GF-D8 (cell line): ENCODE measurements at places on chromosomes 5 and 9.
A peak's percentile ranks its signal among the peaks of the same experiment; 100 is the strongest.

GRCh38 chr5:151896031-151896691 is 28.5 kb downstream of the GLRA1 start:
- DNase-seq: no peak

DNA sequence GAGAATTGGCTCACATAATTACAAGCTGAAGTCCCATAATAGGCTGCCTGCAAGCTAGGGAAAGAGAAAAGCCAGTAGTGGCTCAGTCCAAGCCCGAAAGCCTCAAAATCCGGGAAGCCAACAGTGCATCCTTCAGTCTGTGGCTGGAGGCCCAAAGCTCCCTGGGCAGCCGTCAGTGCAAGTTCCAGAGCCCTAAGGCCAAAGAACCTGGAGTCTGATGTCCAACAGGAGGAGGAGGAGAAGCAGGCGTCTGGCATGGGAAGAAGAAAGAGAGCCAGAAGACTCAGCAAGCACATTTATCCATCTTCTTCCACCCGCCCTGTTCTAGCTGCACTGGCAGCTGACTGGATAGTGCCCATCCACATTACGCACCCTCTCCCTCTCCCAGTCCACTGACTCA is 213.4 kb downstream of the GAS1 start:
- no peak for DNase-seq

DNA sequence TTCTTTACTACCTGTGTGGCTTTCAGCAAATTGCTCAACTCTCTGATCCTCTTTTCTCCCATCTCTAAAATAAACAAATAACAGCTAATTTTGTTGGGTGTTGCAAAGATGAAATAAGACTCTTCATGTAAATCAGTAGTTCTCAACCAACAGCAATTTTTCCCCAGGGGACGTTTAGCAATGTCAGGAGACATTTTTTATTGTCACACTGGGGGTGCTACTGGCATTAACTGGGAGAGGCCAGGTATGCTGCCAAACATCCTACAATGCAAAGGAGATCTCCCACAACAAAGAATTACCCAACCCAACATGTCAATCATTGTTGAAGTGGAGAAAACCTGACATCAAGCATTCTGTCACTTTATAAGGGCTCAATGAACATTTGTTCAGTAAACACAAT is 19.7 kb downstream of the ADRA1B start:
- no peak for DNase-seq

DNA sequence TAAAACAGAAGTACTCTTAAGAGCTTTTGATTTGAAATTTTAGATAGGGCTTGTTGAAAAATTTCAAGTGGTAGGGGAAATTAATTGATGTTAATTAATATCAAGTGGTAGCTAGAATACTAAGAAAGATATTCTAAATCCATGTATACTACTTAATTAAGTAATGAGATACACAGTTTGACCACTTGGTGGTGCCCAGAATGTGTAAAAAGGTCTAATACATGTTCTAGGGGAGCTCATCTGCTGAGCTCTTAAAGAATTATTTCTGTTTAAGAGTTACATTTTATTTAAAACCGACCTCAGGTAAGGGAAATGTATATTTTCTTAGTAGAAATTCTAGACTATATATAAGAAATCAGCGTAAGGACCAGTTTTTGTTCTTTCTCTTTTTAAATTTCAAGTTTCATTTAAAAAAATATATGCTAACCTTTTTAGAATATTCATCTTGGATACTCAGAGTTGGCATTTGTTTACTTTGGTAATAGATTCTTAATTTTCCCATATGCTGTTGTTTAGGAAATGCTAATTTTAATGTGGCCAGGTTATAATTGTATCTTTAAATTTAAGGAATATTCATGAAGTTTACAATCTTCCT is 61.5 kb downstream of the LNPEP start:
- peak; percentile 8 for DNase-seq

DNA sequence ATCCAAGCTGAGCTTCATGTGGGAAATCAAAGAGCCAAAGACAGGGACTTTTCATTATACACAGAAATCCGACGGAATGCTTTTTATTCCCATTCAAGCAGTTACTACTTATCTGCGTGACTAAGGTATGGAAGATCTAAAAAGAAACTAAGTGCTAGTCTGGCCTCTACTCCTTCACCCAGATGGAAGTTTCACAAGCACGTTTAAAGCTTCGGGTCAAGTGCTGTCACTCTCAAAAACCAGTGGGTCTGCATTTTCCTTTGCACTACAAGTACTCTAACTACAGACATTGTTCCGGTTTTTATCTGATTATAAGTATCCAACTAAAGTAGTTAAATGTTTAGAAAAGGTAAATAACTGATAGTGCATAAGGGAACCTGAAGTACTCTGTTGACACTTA is 13.7 kb upstream of the MTAP start:
- no peak for DNase-seq

DNA sequence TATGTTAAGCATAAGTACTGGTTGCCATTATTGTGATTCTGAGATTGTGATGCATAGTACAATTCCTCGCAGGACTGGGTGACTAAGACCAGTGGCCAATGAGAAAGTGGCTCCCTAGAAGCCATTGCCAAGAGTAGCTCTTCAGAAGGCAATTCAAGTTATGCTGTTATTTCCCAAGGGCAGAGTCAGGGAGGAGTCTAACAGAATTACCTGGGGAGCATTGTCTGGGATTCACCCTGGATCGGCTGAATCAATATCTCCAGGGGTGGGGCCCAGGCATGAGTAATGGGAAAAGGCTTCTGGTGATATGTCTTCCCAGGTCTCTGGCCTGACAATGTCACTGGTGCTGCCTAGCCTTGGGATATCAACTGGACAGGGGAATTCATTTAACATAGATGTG is 10.9 kb upstream of the ARHGEF28 start:
- DNase-seq: no peak

DNA sequence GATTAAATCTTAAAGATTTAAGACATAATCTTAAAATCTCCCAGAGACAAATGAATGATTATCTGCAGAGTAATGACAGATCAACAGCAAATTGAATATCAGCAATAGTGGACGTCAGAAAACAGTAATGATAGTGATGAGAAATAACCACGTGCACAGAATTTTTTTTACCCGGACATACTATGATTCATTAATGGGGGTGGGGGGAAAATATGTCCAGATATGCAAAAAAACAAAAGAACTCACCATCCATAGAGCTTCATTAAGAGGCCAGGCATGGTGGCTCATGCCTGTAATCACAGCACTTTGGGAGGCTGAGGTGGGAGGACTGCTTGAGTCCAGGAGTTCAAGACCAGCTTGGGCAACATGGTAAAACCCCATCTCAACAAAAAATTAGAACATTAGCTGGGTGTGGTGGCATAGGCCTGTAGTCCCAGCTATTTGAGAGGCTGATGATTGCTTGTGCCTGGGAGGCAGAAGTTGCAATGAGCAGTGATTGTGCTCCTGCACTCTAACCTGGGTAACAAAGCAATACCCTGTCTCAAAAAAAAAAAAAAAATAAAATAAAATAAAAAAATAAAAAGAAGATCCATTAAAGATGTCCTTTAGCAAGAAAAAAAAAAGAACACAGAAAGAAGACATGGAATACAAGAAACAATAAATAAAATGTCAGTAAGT is 30.9 kb upstream of the SHOC1 start:
- no peak for DNase-seq

GRCh38 chr5:132526290-132526973 is 16.9 kb downstream of the IL5 start:
- DNase-seq: no peak

GRCh38 chr5:122515709-122516431 is 203.8 kb downstream of the SNCAIP start:
- no peak for DNase-seq

DNA sequence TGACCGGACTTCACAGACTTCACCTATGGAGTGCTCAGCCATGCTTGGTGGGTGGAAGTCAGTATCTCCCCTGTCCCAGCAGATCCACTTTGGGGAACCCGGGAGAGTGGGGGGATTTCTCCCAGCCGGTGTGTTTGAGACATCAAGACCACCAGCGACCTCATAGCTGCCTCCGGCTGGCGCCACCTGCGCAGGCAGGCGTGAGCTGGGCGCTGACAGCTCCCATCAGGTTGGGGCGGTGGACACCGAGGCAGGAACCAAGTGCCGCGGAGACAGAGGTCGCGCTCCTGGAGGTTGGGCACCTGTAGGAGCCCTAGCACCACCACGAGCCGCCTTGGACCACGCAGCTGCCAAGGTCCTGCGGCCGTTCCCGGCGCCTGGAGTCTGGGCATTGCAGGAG is 124.0 kb upstream of the LARP1 start:
- no peak for DNase-seq

DNA sequence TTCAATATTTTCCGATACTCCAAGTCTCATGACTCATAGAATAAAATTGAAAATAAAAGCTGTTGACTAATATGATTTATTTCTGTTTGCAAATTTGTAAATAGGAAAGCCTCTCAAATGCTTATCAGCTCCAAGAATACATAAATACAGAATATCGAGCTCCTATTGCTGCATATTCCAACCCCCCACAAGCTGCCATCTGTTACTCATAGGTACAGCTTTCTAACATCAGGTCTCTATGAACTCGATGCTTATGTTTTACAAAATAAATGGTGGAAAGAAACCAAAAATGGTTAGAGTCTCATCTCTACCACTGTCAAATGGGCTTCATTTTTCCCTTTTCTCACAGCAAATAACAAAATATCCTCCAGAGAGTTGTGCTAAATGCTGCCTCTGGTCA is 631.6 kb upstream of the CDH18 start:
- no peak for DNase-seq

DNA sequence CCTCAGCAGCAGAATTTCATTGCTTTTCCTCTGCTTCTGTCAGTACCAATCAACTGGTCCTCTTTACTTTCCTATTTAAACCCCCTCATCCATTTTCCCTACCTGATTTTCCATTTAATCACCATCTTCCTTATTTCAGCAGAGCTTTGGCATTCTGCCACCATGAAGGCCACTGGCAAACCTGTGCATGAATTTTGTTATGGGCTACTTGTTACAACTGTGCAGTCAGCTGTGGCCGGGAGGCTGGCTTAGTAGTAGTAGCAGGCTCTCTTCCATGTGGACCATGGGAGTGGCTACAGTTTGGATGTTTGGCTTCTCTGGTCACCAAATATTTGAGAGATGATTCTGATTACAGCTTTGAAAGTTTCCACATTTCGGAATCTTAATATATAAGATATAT is 976.6 kb upstream of the SEMA6A start:
- DNase-seq: no peak

GRCh38 chr5:16673241-16674201 is 56.7 kb upstream of the RETREG1 start:
- DNase-seq: no peak

DNA sequence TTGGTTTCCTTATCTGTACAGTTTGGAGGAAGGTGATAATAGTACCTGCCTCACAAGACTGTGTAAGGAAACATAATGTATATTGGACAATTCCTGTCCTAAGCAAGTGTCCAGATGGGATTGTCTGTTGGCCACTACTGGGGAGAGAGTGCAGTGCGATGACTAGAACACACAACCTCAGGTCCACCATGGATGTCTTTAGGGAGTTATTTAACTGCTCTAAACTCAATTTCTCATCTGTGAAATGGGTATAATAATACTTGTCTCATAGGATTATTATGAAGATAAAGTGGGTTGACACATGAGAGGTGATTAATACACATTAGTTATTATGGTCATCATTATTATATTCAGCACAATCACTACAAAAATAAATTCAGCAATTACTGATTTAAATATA is 63.1 kb downstream of the CAST start:
- DNase-seq: no peak

DNA sequence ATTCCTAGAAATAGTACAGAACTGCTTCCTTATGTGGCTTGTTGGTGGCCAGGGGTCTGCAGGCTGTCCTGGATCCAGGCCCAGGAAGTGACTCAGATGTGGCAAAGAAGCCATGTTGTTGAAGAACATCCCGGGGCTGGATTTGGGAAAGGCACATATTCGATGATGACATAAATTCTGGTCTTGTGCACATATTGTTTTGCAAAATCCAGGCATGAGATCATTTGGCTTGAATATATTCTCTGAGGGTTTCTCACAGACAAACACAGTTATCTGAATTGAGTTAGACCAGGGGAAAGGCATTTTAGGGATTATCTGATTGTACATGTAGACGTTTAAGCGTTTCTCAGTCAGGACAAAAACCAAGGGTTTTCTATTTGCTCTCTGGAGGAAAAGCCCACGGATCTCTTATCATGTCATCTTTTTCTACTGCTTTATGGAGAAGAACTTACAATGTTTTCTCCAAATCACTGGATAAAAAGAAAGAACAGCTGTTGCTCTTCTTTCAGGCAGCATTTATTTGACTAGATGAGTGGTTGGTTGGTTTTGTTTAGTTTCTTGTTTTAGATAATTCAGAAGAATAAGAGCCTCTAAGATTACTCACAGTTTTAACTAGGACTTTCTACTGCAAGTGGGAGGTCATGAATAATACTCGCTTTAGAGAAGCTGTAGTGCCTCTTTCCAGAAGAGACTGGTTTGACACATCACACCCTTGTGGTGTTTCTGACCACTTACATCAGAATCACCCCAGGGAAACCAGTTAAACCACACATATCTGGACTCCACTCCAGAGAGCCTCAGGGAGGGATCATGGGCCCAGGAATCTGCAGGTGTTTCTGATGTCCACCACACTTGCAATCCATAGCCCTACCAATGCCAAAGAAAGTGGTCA is 29.5 kb upstream of the LHFPL2 start:
- DNase-seq: no peak

DNA sequence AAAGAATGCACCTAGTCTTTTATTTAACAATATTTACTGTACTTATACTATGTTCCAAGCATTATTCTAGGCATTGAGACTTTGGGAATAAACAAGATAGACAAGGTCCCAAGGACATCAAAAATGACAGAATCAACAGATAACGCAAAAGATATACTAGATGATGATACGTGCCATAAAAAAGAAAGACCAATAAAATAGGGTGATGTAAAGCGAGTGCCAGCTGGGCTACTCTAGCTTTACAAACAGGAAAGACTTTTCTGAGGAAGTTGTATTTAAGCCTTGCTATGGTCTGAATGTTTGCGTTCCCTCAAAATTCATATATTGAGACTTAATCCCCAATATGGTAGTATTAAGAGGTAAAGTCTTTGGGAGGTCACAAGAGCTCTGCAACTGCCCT is 310.2 kb upstream of the RGMB start:
- DNase-seq: no peak

DNA sequence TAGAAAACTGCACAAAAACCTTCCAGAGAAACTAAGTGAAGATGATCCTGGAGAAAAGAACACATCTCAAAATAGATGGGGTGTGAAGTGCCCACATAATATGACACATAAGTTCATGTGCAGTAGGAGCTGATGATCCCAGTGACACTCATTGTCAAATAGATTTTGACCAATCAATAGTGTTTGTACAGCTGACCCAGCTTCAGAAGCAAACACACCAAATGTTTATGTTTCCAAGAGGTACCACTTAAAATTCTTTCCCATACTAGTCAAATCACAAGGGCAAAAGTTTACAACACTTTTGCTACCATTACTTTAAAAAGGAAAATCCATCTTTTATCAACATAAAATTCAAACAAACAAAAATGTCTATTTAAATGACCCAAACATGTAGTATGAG is 175.0 kb downstream of the MLLT3 start:
- DNase-seq: no peak
